ENCODE measurements at places on chromosomes 4 and X.

DNA sequence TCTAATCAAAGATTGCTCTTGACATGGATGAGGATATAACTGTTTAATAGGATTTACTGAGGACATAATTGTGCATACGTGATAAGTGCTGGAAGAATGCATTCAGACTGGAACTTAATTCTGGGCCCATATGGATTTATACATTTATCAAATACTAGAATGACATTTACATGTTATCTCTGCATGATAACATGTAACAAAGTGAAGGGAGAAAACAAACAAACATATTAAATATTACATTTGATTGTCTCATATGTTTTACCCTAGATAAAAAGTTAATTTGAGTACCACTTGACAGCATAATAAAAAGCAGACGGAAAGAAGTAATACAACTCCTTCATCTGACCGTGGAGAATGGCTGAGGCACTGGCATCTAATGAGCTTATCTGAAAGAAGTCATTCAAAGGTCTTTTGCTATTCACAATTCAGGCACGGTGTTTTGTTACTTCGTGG, 297.8 kb downstream of the PPP3CA start:
- DNase-seq: no peak

- no peak for DNase-seq
These were observed 58.1 kb upstream of the SMIM10 start for GRCh38 chrX:134932528-134933217.

- no peak for DNase-seq
These were observed 10.2 kb downstream of the ADGRL3 start for GRCh38 chr4:61210186-61210939.

GRCh38 chrX:44997282-44997812, 124.4 kb downstream of the KDM6A start:
- DNase-seq: no peak

DNA sequence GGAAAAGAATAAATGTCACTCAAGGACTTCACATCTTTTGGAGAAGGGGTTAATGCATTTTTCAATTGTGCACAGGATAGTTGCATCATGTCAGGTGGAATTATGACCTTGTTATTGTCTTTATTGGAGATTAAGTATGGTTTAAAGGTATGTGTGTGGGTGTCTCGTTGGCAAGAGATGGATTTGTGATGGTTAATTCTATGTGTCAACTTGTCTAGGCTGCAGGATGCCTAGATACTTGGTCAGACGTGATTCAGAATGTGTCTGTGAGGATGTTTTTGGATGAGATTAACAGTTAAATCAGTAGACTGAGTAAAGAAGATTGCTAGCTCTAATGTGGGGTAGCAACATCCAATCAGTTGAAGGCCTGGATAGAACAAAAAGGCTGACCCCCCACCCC, 42.2 kb upstream of the HSD17B10 start:
- no peak for DNase-seq

DNA sequence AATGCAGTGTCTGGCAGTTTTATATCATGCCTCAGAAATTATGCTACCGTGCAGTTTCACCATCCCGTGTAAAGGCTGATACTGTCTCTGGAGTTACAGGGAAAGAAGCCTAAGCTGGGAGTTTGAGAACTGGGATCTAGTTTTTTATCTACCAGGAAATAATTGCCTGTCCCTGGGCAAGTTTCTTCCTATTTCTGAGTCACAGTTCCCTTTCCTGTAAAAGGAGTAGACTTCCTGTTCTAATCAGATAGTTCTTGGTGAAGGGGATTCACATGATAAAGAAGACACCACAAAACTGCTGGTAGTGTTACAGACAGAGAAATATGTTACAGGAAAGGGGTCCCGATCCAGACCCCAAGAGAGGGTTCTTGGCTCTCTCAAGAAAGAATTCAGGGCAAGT, 17.1 kb downstream of the HERC3 start:
- no peak for DNase-seq

DNA sequence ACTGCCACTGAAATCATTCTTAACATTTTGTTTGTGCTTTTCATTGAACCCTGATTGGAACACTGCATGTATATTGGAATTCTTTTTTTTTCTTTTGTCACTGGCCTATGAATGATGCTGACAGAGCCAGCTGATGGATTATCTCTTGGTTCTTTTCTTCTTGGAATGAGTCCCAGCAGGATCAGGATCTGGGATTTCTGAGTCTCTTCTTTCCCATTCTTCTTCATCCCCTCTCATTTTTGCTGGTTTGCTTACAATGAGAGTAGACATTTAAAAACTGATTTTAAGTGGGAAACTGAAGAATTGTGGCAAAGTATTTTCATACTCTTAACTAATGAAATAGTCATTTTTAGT, 9.0 kb downstream of the DCUN1D4 start:
- DNase-seq: no peak

- DNase-seq: no peak
These were observed 40.2 kb upstream of the CRMP1 start for GRCh38 chr4:5933116-5933515.

DNA sequence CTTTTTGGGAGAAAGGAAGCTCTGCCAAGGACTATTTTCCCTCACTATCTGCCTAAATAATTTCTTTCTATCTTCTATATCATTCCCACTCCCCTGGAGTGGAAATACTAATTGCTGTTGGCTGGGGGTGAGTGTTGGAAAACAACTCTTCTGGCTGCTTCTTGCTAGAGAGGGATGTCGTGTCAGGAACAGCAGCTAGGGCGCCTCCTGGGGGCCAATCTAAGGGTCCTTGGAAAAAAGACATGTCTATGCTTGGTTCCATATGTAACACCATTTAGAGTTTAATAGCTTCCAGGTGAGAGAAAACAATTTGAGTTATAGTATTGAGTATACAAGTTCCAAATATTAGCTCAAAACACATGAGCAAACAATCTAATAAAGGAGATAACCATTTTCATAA, 111.3 kb downstream of the MAGEE1 start:
- no peak for DNase-seq

- no peak for DNase-seq
These were observed 115.9 kb downstream of the GLRA3 start for GRCh38 chr4:174713181-174713580.

- no peak for DNase-seq
These were observed 27.3 kb downstream of the WDR1 start for GRCh38 chr4:10089346-10089745.

GRCh38 chr4:99652596-99653436, 4.8 kb downstream of the C4orf54 start:
- no peak for DNase-seq

GRCh38 chrX:70960730-70961129, 29.8 kb upstream of the SLC7A3 start:
- DNase-seq: no peak

- no peak for DNase-seq
These were observed 113.9 kb downstream of the CPZ start for GRCh38 chr4:8706216-8707044.

DNA sequence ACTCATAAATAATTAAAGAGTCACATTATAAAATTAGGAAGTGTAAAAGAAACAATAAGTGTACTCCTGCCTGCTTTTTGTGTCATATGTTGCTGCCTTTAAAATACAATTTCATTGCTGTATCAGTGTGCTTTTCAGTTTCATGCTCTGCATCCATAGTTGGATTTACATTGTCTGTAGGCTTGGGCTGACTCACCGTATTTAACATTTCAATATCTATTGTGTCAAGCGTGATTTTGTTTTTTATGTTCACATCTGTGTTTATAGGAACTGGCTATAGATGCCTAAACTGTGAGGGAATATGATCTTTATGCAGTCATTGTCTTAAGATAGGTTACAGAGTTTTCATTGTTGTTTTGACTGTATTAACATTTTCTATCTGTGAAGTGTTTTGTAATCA, 18.1 kb downstream of the CCSER1 start:
- DNase-seq: no peak

DNA sequence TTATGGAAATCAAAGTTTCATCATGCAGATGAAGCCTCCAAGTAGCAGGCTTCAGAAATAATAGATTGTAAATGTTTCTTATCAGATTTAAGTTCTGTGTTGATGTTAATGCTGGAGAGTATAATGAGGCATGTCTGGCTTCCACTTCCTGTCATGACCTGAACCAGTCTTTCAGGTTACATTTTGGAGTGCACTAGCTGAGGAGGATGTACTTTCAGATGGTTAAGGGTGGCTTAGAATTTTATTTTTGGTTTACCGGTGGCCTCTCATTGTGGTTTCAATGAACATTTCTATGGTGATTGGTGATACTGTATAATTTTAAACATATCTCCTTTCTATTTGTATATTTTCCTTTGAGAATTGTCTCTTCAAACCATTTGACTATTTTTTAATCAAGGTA, 890.4 kb downstream of the SH3BGRL start:
- DNase-seq: no peak

DNA sequence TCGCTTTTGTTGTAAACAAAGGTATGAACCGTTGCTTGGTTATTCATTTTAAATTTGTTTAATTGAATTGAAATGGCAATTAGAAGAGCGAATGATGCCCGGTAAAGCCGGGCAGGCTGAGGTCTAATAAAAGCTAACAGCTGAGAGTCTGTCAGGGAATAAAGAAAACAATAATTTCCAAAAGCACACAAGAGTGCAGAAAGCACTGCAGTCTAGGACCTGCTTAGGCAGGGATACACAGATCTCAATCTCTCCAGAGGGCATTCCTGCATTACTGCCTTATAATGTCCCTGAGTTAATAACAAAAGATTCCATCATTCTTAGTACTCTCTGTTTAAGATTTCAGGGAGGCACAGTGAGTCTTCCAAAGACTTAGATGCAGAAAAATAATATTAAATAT, 27.6 kb upstream of the EMCN start:
- no peak for DNase-seq

GRCh38 chr4:67292636-67293035, 252.7 kb downstream of the CENPC start:
- no peak for DNase-seq

DNA sequence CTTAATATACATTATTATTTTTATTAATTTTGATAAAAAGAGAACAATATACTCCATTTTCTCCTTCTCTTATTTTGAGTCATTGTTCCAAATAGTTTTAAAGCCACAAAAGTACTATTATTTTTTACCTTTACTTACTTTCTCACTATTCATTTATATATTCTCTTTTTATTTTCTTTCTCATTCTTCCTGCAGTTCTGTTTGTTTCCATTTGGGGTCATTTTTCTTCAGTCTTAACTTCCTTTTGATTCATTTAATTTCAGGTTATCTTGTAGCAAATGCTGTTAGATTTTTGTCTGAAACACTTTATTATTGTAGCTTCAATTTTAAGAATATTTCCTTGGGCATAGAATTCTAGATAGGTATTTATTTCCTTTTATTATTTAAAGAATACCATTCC, 438.6 kb upstream of the EPHA5 start:
- DNase-seq: no peak

DNA sequence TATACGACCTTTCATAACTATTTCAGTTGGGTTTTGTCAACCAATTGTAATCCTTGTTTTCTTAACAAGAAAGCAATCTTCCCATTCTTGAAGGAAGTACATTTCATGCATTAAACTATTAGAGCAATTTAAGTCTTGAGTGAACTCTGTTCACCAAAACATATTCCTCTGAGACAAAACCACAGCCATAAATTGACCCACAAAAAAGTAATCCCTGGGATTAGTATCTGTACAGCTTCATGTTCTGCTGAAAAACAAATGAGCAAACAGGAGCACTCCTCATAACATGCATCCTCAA, 207.0 kb upstream of the PDE5A start:
- DNase-seq: no peak

DNA sequence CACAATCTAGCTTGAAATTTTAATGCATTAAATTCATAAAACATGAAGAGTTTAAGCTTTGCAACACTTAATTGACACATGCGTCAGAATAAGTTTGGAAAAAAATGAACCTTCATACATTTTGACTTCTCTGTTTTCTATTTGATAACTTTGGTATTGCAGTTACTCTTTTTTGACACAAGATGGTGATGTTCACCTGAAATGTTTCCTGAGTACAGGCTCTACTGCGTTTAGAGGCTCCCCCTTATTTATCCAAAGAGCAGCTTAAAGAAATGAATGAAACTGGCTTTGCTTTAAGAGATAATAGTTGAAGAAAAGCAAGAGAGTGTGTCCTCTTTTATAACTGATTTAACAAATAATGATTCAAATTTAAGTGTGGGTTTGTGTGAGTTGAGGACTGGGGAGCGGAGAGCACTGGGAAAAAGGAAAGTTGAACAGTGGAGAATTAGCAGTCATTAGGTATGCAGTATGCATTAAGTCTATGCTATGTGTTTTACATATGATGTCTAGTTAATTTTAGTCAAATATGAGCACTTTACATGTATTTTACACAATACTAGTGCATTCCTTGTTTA, 180.6 kb upstream of the NUDT6 start:
- DNase-seq: no peak

DNA sequence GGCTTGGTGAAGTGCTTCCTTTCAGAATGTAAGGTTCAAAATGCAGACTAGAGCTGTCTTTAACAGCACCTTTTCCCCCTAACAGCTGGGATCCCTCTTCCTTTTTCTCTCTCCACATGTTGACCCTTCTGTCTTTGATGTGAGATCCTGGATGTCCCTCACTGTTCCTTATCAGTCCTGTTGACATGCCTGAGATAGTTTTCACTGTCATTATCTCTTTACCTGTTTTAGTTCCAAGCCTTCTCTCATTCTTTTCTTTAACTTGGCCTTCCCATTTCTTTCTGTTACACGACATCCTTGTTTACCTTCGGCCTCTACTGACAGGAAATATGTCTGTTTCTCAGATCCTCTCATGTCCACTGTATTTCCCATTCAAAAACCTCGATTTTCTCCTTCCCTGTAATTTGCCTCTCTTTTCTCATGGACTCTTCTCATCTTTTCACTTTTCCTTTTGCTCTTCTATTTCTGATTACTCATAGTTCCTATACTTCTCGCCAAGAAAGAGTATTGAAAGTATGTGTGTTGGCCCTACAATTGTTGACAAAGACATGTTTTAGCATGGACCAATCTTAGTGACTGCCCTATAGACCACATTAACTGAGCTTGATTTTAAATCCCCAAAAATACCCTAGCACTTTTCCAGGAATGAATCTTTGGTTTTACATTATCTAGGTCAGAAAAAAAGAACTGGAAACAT, 1.2 kb upstream of the SOWAHB start:
- no peak for DNase-seq

DNA sequence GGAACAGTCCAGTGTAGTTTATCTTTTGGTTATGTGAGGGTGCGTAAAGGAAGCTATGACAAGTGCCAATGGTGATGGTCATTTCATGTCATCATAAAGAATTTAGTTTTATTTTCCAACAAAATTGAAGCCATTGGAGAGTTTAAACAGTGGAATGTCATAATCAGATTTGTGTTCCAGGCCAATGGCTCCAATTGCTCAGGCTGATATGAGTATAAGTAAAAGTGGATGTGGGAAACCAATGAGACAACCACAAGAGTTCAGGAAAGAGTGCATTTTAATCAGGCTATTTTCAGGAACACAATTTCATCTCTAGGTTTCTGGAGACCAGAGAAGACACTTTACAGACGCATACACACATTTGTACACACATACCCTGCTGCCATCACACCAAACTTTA, 20.7 kb downstream of the SPANXC start:
- DNase-seq: no peak

GRCh38 chr4:150004481-150004880, 73.8 kb upstream of the DCLK2 start:
- no peak for DNase-seq

DNA sequence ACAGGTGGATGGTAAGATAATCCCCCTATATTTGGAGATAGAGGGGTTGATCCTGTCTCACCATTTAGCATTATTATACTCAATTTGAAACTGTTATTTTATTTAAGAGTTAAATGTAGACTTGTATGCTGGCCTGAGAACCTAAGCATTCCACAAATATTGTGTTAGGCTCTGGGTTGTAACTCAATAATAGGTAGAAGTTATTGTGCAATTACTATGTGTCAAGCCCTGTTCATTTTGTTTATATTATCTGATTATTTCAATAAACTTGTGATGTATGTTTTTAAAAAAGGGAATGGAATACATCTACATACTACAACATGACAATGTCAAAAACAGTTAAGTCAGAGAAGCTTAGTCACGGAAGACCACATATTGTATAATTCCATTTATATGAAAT, 13.6 kb upstream of the TXK start:
- DNase-seq: no peak

All from esophagus squamous epithelium (tissue), 5 donors.